ENCODE measurements at places on chromosomes 6 and 20.

DNA sequence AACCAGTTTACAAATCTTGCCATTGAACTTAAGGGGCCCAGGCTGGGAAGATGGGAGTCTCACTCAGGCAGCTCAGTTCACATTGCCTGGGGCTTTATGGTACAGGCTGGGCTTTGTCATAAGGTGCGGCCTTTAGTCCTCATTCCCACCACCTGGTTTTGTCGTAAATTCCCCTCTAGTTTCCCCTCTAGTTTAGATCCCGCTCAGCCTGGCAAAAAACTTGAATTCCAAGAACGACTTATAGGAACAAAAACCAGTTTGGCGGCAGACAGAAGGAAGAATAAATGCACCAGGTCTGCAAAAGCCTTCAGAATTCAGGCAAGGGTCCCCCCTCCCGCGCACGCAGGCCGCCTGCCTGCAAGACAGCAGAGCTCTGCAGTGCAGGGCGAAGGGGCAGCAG is 4.1 kb downstream of the BMP7 start:
- no peak for DNase-seq

DNA sequence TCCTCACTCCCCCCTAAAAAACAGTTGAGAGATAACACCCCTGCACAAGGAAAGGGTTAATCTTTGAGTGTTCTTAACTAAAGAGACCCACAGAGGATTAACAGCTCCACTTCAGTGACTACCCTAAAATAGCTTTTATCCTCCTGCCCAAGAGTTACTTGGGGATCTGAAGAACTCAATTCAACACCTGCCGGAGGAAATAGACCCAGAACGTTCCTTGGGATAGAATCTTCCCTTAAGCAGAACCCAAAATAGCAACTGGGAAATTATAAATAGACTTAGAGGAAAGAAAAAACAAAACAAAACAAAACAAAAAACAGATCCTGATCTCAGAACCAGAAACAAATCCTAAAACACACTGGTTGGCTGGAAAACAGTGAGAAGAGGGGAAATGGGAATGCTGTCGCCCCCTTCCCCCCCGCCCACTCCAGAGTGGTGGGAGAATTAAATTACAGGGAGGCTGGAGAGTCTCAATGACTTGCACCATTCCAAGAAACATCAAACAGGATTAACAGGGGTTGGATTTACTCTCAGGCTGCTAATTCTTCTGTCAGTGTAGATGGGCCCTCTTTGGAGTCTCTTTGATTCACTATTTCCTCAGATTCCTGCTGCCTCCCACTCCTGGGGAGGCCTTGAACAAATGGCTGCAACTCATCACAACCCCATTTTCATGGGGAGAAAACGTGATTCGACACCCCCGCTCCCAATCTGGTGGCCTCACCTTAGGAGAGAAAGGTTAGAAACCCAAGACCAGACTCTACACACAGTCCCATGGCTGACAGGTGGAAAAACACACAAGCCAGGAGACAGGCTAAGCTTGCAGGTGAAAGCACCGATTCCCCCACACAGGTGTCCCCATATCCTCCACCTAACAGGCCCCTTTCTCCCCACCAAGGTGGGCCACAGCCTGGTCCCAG is 1.4 kb downstream of the PLAGL2 start:
- DNase-seq = peak; percentile 27

- DNase-seq = no peak
Measured at GRCh38 chr20:41218466-41218865, 81.1 kb downstream of the PLCG1 start.

DNA sequence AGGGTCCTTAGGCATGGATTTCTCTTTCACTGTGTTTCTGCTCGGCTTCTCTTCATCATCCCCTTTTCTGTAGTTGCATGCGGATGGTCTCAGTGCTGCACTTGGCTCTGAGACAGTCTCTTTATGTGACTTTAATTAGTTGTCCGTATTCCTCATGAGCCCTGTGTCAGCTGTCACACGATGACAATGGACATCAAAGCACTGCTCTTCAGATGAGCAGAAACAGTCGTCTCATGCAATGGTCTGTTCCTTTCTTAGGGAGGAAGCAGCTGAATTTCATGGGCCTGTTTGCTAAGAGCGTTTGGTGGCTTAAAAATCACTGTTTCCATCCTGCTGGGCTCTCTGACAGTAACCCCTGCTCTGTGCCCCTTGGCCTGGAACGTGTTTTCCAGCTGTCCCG is 64.9 kb downstream of the SYTL3 start:
- no peak for DNase-seq

DNA sequence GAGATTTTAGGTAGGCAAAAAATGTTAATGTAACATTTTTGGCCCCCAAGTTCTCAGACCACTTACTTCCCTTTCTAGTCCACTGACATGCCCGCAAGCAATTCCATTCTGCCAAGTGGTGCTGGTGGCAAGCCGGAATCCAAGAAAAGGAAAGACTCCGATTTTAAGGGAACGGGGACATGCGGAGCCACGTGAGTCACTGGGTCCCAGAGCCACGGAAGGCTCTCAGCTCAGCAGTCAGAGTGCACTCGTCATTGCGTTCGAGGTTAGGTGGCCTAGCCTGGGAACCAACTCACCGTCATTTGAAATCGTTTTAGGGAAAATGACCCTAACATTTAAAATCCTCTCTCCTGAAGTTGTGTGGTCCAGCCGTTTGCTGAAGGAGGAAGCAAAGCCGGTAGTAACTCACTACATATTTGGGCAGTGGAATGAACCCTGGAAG is 711 bp upstream of the SIRT5 start:
- peak; percentile 7 for DNase-seq

- no peak for DNase-seq
Measured at GRCh38 chr6:36973647-36974046, 12.3 kb downstream of the MTCH1 start.

DNA sequence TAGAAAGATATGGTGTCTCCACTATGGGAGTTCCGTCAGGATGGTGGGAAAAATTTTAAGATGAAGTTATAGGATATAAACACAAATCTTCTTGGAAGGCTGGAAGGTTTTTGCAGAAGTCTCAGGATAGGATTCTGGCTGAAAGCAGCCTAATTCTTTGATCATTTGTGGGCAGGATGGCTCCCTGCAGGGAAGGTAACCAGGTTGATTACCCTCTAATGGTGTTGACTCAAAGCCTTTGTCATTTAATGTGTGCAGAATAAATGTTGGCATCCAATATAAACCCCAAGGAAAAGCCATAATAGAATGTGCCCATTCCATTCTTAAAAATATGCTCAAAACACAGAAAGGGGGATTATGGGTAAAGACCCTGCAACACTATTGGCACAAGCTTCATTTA is 204.3 kb downstream of the EPM2A start:
- no peak for DNase-seq

DNA sequence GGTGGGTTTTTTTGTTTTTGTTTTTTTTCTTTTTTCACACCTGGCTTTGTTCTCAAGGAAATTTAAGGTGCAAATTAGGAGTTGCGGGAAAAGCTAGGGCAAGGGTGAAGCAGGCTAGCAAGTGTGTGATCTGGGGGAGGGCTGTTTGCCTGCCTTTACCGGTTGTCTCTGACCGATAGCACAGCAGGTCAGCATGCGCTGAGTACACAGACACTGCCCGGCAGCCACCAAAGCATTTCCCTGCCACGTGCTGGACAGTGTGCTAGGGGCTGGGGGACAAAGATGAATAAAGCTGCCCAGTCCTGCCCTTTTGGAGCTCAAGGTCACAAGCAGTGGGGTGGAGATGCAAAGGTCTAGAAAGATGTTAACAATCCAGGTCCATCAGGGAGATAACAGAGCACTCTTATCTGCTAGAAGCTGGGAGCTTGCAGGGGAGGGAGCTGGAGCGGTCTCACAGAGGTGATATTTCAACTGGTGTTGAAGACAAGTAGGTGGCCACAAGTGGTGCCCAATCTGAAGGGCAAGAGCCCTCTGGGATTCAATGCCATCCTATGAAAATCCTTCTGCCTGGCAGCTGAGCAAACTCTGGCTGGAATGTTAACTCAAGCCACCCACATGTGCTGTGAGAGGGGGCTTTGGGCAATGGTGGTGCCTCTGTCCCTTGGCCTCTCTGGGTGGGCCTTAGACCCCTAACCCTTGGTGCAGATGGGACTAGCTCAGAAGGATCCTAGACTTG is 24.5 kb downstream of the TTBK1 start:
- DNase-seq = no peak

DNA sequence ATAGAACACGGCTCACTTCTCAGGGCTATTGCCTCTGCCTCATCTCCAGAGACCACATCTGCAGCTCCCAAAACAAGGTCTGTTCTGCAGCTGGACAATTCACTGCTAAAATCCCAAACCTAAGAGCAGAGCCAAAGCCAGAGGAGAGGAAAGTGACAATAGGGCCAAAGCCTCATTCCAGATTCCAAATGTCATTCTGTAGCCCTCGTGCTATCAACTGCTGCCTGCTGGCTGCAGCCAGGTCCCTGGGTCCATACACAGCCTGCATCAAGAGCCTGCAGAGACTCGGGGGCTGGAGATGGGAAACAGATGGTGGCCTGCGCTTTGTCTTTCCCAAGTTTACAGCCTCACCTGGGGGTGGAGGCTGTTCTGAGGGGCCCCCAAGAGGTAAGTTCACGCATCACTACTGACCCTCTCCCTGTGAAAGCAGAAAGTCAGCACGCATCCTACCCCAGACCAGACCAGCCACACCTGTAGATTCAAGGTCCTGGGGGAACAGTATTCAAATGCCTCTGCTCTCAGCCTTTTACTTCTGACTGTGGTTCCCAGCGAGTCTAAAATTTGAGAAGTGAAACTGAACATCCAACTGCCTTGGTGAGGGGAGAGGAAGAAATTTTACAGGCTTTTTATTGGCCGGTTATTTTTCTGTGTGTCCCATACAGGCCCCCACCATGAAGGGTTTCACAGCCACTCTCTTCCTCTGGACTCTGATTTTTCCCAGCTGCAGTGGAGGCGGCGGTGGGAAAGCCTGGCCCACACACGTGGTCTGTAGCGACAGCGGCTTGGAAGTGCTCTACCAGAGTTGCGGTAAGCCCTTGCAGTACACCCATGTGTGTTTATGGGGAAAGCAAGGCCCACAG is at the start of gene LY86:
LY86 (plus strand) TSS at position 657 of the 860 bp plus-strand sequence; CDS start at position 672, 15 bp downstream.
- DNase-seq = no peak
